ENCODE measurements at places on chromosomes 11 and 22.

- peak; percentile 50 for DNase-seq
Observed at GRCh38 chr11:117143390-117143789, 697 bp upstream of the PAFAH1B2 start.

- DNase-seq: no peak
Observed at GRCh38 chr11:43649501-43649900, 31.0 kb upstream of the HSD17B12 start.

DNA sequence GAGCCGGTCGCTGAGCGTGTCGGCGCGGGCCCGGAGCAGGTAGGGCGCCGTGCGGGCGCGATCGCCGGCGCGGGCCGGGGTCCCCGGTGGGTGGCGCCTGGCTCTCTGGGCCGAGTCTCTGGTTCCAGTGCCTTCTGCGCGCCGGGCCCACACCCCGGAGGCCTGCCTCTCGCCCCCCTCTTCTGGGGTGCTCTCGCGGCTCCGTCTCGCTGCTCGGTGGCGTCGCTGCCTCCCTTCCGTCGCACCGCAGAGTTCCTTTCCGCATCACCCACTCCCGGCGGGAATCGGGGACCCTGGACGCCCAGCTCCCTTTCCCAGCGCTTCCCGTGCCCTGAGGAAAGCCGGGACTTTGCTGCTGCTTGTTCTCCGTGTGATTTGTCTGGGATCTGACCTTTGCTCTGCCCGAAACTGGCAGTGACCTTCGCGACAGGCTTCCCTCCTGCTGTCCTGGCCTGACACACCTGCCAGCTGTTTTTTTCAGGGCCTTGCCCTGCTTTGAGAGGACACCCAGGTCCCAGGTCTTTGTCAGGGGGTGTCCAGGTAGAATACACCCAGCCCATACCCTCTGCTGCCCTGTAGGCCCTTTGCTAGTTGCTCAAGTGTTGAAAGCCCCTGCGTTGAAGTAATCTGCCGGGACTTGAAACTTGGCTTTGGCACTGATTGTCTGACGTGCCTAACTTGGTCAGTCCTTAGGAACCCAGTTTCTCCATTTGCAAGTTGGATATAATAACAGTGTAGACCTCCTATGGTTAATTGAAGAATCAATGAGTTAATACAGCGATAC lies 711 bp downstream of the FDX1 start:
- peak; percentile 49 for DNase-seq

DNA sequence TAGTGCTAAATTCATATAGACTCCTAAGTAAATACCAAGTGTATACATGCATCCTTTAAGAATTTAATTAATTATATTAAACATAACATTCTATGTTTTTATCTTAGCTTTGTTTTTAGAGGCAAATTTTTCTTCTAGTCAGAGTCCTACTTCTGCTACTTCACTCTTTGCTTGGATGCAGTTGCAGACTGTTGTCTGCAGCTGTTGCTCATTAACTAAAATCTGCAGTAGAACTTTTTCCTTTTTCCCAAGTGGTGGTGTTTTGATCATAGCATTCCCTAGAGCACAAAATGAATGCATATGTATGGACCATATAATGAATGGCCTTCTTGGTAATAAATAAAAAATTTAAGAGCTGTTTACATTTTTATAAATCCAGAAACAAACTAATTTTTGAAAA lies 198.3 kb downstream of the CASP12 start:
- no peak for DNase-seq

DNA sequence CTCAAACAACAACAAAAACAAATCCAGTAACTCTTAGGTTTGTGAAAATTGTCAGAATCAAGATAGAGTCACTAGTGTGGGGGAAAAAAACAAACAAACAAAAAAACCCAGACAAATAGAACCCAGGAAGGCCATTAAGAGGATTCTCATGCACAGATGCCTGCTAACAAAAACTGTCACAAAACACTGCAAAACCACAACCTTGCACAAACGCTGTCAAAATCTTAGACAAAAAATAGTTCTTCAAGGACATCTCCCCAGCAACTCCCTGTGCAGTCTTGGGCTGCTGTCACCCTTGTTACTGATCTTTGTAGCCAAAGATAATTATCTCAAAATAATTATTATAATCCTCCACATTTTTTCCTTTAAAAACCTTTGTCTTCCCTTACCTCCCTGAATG lies 4.6 kb upstream of the ZBED5 start:
- DNase-seq: no peak

- DNase-seq: peak; percentile 34
Observed at GRCh38 chr11:72363112-72363511, 71.2 kb downstream of the CLPB start.

- DNase-seq: peak; percentile 78
Observed at GRCh38 chr11:74783241-74783871, 34.7 kb downstream of the RNF169 start.

GRCh38 chr11:42265072-42265471 lies 805.6 kb upstream of the LRRC4C start:
- DNase-seq: no peak

DNA sequence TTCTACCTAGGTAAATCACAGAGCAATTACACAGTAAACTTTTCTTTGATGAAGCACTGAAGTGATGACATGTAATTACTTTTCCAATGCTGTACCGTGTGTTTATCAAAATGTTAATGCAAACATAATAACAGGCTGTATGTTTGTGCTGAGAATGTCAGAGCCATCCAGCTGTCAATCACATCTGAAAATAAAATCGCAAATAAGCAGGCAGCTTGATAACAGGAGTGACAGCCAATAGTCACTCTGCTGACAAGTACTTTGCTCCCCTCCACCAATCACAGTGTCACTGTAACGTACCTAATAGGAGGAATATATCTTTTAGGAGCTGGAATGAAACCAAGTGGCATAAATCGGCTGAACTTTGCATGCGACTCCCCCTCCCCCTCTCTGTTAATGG lies 119.7 kb downstream of the KIRREL3 start:
- no peak for DNase-seq

DNA sequence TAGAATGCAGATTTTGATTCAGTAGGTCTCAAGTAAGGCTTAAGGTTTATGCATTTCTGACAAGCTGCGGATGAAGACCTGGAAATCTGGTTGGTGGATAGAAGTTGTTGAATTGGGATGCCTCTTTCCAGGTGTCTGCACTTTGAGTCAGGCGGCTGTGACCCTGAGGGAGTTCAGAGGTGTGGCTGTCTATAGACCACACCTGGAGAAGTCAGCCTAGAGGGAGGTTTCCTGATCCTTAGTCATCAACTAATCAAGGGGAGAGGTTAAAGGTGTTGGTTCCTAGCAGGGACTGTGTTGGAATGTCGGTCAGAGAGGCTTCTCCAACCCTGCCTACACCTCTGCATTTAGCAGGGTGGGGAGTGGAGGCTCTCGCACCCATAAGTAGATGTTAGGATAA lies 8.0 kb downstream of the GLB1L2 start:
- DNase-seq: no peak

- DNase-seq: peak; percentile 17
Observed at GRCh38 chr11:36177836-36178235, 111.4 kb downstream of the COMMD9 start.

- DNase-seq: no peak
Observed at GRCh38 chr22:45149671-45150070, 14.1 kb upstream of the NUP50 start.

- no peak for DNase-seq
Observed at GRCh38 chr11:22657101-22657694, 9.2 kb upstream of the GAS2 start.

DNA sequence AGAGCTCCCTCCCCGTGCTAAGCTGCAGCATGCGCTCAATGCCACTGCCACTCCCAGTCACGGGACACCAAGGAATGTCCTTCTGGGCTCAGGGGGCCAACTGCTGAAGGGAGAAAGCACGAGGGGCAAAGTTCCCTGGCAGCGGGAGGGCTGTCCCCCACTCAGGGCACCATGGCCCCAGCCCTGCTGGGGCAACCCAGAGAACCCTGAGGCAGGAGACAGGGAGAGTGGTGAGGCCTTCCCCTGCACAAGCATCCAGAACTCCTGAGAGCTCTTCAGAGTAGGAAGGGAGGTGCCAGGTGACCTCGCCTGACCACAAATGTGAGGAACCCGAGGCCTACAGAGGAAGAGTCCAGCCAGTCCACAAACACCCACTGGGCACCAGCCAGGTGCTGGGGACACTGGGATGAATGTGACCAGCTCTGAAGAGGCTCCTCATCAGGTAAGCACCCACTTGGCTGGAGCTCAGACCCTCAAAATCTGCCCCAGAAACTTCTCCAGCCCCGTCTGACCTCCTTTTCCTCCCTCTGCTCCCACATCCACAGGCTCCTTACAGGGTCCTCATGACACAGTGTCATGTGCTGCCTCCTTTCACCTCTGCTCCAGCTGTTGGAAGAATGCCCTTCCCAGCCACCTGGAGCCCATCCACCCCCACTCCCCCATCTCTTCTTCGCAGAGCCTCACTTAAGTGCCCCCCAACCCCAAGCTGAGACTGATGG lies 15.6 kb downstream of the GDPD5 start:
- no peak for DNase-seq

- DNase-seq: no peak
Observed at GRCh38 chr11:63229815-63230214, 13.6 kb downstream of the SLC22A25 start.

DNA sequence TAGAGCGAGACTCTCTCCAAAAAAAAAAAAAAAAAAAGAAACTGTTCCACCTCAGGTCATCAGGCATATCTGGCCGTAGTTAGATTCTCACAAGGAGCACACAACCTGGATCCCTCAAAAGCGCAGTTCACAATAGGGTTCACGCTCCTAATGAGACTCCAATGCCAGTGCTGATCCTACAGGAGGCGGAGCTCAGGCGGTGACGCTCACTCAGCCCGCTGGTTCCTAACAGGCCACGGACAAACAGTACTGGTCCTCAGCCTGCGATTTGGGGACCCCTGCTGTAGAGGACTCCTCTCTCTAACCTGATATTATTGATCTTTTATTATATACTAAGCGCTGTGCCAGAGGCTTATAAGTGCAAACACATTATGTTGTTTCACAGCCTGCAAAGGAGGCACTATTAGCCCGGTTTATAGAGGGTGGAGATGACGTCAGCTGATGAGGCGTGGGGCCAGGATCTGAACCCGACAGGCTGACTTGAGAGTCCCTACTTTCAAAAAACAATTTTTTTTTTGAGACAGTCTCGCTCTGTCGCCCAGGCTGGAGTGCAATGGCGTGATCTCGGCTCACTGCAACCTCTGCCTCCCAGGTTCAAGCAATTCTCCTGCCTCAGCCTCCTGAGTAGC lies 4.9 kb upstream of the MAFF start:
- DNase-seq: no peak

- DNase-seq: no peak
Observed at GRCh38 chr11:44324222-44324621, 14.3 kb upstream of the ALX4 start.

DNA sequence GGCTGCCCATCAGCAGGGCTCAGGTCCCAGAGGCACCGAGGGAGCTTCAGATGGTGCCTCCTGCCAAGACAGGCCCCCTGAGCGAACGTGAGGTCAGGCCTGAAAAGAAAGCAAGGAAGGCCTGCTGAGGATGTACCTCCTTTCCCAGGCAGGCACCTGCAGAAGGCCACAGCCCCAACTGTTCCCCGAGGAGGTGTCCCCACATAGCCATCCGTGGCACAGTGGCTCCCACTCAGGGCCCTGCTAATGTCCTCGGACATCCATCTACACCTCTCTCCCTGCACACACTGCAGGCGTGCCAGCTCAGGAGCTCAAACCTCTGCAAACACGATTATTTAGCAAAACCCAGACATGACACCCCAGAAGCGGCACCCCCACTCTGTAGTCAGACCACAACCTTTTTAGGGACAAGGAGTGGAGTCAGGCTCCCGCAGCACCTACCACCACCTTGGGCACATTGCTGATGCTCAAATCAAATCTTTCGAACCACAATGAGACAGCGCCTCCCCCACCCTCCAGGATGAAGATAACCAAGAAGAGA lies 36.9 kb downstream of the SHANK2 start:
- no peak for DNase-seq

DNA sequence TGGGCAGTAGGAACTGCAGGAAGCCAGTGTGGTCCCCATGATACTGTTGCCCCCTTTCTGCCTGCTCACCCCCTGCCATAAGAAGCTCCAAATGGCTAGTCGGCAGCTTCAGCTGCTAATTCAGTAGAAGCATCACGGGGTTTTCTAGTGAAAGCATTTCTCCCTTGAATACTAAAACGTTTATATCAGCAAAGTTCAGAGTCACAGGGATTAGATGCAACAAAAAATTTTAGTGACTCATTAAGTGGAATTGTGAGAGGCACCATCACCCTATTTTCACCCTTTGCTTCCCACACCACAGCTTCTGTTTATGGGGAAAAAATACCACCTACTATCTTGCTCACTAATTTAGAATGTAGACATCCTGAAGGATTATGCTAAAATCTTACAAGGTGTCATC lies 25.2 kb downstream of the RAB39A start:
- no peak for DNase-seq

- DNase-seq: no peak
Observed at GRCh38 chr11:123480882-123481281, 50.8 kb downstream of the GRAMD1B start.

DNA sequence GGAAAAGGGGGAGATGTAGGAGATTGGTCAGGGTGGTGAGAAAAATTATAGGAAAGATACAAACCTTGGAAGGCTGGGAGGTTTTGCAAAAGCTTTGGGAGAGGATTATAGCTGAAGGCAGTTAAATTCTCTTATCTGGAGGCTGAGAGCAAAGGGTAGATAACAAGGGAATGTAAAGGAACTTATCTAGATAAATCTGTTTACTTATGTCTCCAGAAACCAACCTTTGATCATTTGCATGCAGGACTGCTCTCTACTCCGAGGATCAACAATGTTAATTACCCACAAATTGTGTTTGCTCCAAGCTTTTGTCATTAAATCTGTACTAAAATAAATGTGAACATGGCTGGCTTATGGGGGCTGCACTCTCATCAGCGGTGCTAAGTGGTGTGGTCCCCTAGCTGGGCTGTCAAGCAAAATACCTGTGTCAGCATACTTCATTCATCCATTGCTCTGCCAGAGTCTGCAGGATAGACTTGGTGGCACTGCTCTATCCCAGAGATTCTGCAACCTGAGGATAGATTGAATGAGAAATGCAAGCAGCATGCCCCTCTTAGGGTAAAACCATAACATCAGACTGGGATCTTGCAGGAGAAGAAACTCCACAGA lies 1599.2 kb upstream of the TENM4 start:
- no peak for DNase-seq
